ENCODE measurements at places on chromosomes 5 and 9.

- no peak for DNase-seq
These were observed 104.6 kb downstream of the DMRT2 start for GRCh38 chr9:1154739-1155138.

GRCh38 chr9:18821788-18822187 lies 211.2 kb downstream of the SAXO1 start:
- DNase-seq: no peak

- no peak for DNase-seq
These were observed 16.4 kb upstream of the LPCAT1 start for GRCh38 chr5:1540166-1540565.

- no peak for DNase-seq
These were observed 796 bp upstream of the TPRN start for GRCh38 chr9:137201205-137201868.

DNA sequence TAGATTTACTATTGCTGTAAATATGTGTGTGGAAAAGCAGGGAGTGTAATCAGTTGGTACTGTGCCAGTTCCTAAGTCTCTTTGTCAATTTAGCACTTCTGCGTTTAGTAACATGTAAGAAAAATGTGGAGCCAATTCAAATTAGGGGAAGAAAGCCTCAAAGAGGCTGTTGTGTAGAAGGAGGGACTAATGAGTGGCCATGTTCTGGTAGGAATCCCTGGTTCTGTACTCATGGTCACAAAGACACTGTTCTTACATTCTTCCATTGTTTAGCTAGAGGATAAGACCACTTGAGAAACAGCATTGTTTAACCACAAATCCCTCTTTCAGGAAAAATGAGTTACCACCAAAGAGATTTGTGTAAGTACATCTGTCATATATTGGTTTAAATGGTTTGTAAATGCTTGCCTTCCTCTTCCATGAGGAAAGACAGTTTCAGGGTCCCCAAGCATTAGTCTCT lies 14.9 kb downstream of the ARHGEF28 start:
- no peak for DNase-seq

DNA sequence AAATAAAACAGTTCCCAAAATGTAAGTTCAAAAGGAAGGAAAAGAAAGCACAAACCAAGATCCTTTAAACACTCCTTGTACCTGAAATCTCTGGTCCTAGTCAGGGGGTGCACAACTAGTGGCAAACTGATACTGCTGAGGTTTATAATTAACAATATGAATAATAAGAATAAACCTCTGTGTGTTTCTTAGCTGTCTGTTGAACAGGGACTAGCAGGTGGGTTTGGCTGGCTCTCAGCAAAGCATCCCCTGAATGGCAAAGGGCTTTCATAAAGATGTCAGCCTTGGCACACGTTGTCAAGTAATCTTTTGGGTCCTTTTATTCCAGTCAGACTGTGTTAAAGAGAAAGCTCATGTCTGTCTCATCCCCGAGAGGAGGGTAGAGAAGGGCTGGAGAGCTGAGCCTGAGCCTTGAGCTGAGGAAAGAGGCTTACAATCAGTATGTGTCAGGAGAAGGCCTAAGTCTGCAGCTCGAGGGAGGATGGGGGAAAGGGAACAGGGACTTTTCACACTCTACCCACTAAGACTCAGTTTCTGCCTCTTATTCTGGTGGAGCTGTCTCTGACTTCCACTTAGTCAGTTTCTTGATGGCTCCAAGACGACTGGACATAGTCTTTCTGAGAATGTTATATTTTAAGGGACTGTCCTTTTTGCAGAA lies 123.0 kb downstream of the GALNT10 start:
- no peak for DNase-seq

DNA sequence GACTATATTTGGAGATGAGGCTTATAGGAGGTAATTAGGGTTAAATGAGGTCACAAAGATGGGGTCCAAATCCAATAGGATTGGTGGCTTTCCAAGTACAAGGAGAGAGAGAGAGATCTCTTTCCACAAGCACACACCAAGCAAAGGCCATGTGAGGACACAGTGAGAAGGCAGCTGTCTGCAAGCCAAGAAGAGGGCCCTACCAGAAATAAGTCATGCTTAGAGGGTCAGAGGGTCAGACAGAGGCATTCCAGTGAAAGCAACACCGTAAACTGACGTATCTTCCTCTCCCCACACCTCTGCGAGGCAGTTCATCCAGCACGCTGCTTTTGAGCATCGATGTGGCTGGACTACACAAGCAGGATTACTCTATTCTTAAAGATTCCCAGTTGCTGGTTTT lies 87.9 kb downstream of the SLC1A3 start:
- no peak for DNase-seq

GRCh38 chr9:16321461-16322119 lies 548.9 kb downstream of the BNC2 start:
- no peak for DNase-seq

GRCh38 chr9:1256178-1256577 lies 206.0 kb downstream of the DMRT2 start:
- no peak for DNase-seq

All from caudate nucleus (tissue), 63 donors.